T-helper 17 cell (primary cell): ENCODE measurements at places on chromosomes 5 and 9. TPM values are rescaled to one million over a fixed set of nuclear protein-coding genes. Genes with fewer than 3 reads are reported as not detected.

Gene KCNV2
- not detected for total RNA-seq

GRCh38 chr5:90472783-90473395, 1.7 kb downstream of the MBLAC2 start:
- peaks cover 7% of the 10 kb centered on the region for H3K27me3 ChIP-seq
- peak overlapping the region; percentile 94 for H3K27ac ChIP-seq
- peaks cover 31% of the 10 kb centered on the region for H3K4me1 ChIP-seq

DNA sequence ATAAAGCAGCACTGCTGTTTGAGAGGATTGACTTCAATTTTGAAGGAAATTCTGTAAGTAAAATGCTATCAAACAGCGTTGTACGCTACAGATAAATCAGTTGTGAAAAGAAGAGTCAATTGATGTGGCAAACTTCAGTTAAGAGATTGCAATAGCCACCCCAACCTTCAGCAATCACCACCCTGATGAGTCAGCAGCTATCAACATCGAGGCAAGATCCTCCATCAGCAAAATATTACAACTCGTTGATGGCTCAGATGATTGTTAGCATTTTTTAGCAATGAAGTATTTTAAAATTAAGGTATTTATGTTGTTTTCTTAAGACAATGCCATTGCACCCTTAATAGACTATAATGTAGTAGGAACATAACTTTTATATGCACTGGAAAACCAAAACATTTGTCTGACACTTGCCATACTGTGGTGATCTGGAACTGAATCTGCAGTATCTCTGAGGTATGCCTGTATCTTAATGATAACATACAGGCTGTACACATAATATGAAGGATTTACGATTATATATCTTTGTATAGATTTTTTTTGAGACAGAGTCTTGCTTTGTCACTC, 47.5 kb downstream of the VPS13A start:
- H3K36me3 ChIP-seq, result peaks cover 15% of the 10 kb centered on the region
- H3K4me1 ChIP-seq, result peaks cover 8% of the 10 kb centered on the region
- no peak for DNase-seq

- DNase-seq, result no peak
- H3K27ac ChIP-seq, result no peak overlapping the region
- no peak overlapping the region for H3K4me3 ChIP-seq
- no peaks in the 10 kb centered on the region for H3K36me3 ChIP-seq
- H3K27me3 ChIP-seq, result no peaks in the 10 kb centered on the region
- no peaks in the 10 kb centered on the region for H3K4me1 ChIP-seq
Observed at GRCh38 chr9:78865737-78866136, 568.8 kb downstream of the PSAT1 start.

- H3K4me3 ChIP-seq, result no peak overlapping the region
- H3K27me3 ChIP-seq, result no peaks in the 10 kb centered on the region
- DNase-seq, result no peak
- H3K27ac ChIP-seq, result no peak overlapping the region
- no peaks in the 10 kb centered on the region for H3K36me3 ChIP-seq
Observed at GRCh38 chr5:44952376-44952775, 143.6 kb downstream of the MRPS30 start.

DNA sequence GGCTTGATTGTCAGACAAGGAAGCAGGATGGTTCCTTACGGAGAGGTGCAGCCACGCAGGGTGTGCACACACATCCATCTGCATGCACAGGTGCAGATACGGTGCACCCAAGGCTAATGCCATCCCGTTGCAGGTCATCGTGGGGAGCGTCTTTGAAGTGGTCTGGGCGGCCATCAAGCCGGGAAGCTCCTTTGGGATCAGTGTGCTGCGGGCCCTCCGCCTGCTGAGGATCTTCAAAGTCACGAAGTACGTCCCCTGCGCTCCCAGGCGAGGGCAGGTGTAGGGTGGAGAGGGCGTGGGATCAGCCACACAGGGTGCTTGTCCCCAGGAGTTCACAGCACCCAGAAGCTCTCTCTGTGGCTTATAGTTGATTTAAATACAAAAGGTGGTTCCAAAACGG, 106.4 kb downstream of the CACNA1B start:
- no peak overlapping the region for H3K27ac ChIP-seq
- peaks cover 11% of the 10 kb centered on the region for H3K4me1 ChIP-seq
- no peak overlapping the region for H3K4me3 ChIP-seq
- H3K36me3 ChIP-seq, result peaks cover 6% of the 10 kb centered on the region

DNA sequence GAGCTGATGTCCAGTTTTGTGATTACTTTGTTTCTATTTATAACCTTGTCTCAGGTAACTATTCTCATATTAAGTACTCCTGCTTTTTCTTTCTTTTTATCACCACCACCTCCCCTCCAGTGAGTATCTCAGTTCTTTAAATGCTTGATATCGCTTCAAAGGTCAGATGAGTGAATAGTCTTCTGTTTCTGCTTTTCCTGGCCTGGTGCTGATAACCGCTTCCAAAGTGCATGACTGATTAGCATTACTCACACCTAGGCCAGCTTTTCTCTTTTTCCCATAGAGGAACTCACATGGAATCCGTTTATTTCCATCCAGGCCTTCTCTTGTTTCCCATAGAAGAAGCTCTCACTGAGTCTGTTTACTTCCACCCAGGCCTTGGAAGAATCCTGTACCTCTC, 3.2 kb downstream of the SLC36A1 start:
- H3K4me3 ChIP-seq, result no peak overlapping the region
- H3K4me1 ChIP-seq, result peaks cover 23% of the 10 kb centered on the region
- DNase-seq, result no peak
- peaks cover 8% of the 10 kb centered on the region for H3K27me3 ChIP-seq

DNA sequence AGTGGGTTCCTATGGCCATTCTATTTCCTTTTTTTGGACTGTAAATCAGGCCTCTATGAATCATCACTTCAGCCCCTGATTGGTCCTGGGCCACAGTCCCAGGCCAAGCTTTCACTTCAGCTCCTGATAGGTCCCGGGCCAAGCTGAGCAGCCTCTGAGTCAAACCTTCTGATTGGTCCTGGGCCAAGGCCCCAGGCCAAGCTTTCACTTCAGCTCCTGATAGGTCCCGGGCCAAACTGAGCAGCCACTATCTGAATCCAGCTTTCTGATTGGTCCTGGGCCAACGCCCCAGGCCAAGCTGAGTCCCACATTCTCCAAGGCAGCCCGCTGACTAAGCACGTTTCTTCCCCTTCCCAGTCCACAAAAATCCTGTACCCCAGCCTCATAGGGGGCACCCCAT, 1972.9 kb upstream of the ACO1 start:
- H3K4me1 ChIP-seq, result no peaks in the 10 kb centered on the region
- DNase-seq, result no peak
- no peaks in the 10 kb centered on the region for H3K27me3 ChIP-seq
- no peak overlapping the region for H3K4me3 ChIP-seq
- H3K27ac ChIP-seq, result no peak overlapping the region
